ENCODE measurements at places on chromosomes 6 and 20.

- DNase-seq: no peak
Measured at GRCh38 chr6:6074190-6074589, 67.5 kb upstream of the NRN1 start.

- no peak for DNase-seq
Measured at GRCh38 chr20:62345681-62346370, 21.3 kb downstream of the LAMA5 start.

- DNase-seq: no peak
Measured at GRCh38 chr6:90720404-90720803, 133.5 kb upstream of the MAP3K7 start.

GRCh38 chr6:50707652-50708300 is 5.5 kb upstream of the TFAP2D start:
- DNase-seq: no peak

GRCh38 chr6:124371974-124372475 is 568.4 kb downstream of the NKAIN2 start:
- no peak for DNase-seq

- no peak for DNase-seq
Measured at GRCh38 chr20:56764671-56765070, 135.6 kb downstream of the TFAP2C start.

DNA sequence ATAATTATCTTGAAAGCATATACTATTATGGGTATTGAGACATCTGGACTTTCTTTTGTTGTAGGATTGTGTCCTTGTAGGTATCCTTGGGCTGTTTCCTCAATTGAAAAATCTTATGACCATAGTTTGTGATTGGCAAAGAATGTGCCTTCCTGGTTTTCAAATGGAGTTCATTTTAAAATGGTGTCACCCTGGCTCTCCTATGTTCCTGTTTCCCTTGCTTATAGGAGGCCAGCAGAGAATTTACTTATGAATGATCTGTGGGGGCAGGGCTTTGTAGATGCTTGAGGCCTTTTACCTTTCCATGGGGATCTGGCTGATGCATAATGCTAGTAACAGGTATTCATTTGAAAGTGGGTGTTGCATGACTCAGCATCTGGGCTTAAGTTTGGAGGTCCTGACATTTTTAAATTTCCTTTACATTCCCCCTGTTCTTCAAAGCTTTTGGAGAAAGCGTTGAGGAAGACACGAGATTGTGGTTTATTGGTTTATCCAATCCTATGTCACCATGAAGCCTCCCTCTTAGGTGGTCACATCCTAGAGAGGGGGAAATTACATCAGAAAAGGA is 135.0 kb upstream of the PROKR2 start:
- no peak for DNase-seq

DNA sequence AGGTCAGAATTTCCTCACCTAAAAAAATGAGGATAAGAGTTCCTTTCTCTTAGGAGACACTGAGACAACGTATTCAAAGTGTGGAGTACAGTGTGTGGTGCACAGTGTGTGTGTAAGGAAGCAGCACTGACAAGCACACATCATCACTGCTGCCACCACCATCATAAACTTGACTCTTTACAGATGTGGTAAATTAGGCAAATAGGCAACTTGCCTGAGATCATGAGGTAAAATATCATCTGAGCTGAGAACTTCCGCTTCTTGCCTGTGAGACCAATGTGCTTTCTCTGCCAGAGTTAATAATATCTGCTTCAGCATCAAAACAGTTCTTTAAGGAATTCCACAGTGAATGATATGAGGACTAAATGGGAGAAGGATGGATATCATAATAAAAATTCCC is 52.7 kb downstream of the LYRM4 start:
- no peak for DNase-seq

DNA sequence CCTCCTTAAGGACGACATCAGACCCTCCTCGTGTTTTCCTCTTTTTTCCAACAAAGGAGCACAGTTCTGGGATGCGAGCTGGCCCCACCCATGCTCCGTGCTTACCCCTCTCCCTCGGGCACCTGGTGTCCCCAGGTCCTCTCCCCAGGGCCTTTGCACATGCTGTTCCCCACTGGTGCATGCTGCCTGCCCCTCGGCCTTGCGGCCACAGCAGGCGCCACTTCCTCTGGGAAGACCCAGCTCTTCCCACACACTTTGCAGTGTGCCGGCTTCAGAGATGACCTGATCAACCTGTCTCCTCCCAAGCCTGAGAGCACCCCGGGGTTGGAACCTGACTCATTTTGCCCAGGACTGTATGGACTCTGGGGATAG is 39.8 kb downstream of the GNAS-AS1 start:
- no peak for DNase-seq

DNA sequence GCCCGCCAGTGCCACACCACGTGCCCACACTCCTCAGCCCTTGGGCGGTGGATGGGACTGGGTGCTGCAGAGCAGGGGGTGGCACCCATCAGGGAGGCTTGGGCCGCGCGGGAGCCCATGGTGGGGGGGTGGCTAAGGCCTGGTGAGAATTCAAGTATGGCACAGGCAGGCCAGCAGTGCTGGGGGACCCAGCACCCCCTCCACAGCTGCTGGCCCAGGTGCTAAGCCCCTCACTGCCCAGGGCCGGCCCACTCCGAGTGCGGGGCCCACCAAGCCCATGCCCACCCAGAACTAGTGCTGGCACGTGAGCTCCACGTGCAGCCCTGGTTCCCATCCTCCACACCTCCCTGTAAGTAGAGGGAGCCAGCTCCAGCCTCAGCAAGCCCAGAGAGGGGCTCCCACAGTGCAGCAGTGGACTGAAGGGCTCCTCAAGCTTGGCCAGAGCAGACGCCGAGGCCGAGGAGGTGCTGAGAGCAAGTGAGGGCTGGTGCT is 1091.1 kb upstream of the GJE1 start:
- DNase-seq: no peak

DNA sequence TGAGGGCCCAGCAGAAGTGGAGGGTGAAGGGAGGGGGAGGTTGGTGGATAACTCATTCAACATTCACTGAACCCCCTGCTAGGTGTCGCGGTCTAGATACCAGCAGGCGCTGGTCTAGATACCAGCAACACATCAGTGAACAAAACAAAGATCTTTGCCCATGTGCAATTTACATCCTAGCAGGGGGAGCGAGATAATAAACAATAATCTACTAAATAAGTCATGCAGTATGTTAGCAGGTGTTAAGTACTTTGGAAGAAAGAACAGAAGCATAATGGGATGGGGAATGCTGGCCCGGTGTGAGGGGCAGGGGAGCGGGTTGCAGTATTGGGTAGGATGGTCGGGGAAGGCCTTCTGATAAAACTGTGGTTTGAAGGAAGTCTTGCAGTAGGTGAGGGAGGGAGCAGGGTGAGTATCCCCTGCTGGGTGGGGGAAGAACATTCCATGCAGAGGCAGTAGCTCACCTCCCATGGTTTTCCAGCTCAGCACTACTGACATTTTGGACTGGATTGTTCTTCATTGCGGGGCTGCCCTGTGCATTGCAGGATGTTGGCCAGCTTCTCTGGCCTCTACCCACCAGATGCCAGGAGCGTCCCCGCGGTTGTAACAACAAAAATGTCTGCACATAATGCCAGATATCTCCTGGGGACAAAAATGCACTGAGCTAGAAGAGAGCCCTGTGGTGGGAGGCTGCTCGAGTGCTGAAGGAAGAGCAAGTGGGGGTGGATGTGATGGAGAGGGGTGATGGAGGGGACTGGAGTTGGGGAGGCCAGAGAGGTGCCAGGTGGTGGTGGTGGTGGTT is 117.3 kb downstream of the TOX2 start:
- DNase-seq: no peak

GRCh38 chr6:30066577-30067459 is at the start of gene PPP1R11:
Gene PPP1R11 (plus strand): TSS chr6:30067198. CDS start chr6:30067411, 213 bp downstream.
- peak; percentile 96 for DNase-seq
